H7 (cell line): ENCODE measurements at places on chromosomes 6 and 20. TPM values are rescaled to one million over a fixed set of nuclear protein-coding genes. Genes with fewer than 3 reads are reported as not detected.

DNA sequence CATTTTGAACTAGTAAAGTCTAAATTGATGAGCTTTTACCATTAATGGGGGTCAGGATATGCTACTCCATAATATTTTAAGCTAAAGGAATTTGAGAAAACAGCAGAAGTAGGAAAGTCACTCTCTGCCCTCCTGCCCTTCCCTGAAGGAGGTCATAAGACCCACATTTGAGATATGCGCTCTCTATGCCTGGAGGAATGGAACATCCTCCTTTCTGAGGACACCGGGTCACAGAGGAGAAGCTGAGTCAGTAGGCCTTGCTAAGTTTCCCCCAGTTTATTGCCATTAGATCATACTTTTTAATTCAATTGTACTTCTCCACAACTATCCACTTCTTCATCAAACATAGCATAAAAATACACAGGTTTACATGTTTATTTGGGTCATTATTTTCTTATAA is 40.3 kb downstream of the AKAP7 start:
- no peak for DNase-seq

Gene GPR6
- total RNA-seq, result 0.14 and 0.63 TPM in 2 replicates

Gene RUNX2
- 0.14 and 0.18 TPM in 2 replicates for total RNA-seq

- no peak for DNase-seq
These were observed 32.5 kb downstream of the DLL1 start for GRCh38 chr6:170258407-170258806.

GRCh38 chr6:35677456-35677855 is 11.3 kb downstream of the FKBP5 start:
- DNase-seq, result no peak

Gene PGBD1
- 6.3 and 6.8 TPM in 2 replicates for total RNA-seq

DNA sequence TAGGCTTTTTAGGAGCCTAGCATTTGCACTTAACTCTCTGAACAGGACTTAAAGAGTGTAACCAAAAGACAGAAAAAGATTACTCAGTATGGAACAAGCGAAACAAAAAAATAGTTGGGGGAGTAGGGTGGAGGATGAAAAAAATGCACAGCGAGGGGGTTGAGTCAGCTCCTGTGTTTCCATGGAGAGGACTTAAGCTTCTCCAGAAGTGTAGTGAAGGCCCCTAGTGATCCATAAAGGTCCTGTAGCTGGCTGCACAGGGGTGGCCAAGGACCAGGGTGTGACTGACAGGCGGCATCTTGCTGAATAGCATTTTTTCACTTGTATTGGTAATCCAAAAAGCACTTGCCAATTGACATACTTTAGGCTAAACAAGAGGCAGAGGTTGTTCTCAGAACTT is 533.9 kb downstream of the RFPL4B start:
- DNase-seq, result no peak

DNA sequence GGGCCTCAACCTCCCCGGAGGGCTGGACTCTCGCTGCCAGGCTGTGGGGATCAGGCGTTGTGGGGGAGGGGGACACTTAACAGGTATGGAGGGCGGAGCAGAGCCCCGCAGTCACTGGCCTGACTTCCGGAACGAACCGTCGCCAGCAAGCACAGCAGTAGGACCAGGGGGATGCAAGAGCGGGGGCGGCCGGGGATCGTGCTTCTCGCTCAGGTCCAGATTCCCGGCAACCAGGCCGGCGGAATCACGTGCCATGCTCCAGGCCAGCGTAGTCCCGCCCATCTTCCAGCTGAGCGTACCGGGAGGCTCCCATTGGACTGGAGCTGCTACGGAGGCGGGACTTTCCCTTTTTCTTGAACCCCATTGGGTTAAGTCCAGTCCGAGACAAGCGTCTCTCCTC is 10.0 kb upstream of the POU5F1 start:
- DNase-seq, result peak; percentile 93

Gene SLC4A11
- 3.1 and 4.9 TPM in 2 replicates for total RNA-seq

DNA sequence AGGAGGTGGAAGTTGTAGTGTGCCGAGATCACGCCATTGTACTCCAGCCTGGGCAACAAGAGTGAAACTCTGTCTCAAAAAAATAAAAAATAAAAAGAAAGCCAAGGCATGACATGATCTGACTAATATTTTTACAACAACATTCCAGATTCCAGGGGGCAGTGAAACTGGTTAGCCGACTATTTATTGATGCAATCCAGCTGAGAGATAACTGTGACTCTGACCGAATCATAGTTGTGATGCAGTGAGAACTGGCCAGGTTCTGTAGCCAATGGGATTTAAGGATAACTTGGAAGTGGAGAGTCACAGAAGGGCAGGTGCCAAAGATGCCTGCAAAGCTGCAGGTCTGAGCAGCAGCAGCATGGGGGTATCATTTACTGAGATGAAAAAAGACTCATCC is 82.9 kb upstream of the TSHZ2 start:
- no peak for DNase-seq
